Activated CD4-positive, alpha-beta T cell treated with anti-CD3 and anti-CD28 coated beads, Interleukin-2, amount 50 U/mL, for 4 hours (primary cell): ENCODE measurements at places on chromosomes 6 and 20.

GRCh38 chr6:155504848-155505607, 49.4 kb upstream of the NOX3 start:
- DNase-seq = no peak

- no peak for DNase-seq
These were observed 69.8 kb upstream of the RIN2 start for GRCh38 chr20:19688031-19688806.

DNA sequence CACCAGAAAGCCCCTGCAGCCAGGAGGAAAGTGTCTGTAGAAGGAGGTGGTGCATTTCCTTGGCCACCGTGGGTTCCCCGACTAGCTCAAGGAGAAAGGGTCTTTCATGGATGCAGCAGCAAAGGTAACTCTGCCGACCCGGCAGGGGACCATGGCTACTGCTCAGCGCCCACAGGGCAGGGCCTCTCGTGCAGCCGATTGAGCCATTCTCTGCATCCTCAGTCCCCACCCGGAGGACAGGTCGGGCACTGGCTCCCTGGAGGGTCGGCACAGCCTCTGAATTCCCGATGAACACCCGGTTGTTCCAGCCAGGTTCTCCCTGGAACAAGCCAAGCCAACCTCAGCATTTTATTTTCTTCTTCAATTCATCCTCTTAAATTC, 24.1 kb upstream of the FOXC1 start:
- DNase-seq = no peak

GRCh38 chr20:62012631-62013030, 53.0 kb downstream of the TAF4 start:
- no peak for DNase-seq

DNA sequence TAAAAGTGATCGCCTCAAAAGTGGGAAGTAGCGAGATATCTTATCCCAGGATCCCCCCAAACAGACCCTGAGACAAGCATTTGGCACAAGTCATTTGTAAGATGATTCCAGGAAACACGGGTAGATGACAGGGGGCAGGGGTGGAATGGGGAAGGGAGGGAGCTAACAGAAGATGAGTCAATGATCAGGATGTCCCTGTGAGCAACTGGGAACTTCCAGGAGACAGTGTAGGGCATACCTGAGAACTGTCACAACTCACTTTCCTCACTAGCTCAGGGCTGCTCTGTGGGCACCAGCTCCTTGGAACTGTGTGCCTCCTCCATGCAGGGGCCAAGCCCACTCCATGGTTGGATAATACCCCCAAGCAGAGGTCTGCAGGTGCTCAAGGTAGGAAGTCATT, 38.5 kb upstream of the VSX1 start:
- DNase-seq = no peak
